ENCODE measurements at places on chromosomes 6 and 20.

DNA sequence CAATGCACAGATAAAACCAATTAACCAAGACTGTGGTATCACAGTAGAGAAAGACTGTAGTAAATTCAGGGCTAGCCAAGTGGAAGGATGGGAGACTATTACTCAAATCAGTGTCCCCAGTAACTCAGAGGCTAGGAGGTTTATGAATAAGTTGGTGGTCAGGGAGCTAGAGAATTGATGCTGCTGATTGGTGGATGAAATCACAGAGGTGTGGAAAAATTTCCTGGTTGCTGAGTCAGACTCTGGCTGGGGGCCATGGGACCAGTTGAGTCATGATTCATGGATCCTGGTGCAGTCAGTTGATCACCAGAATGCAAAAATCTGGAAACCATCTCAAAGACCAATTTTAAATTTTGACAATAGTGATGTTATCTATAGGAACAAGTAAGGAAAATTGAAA, 555.9 kb downstream of the C6orf118 start:
- no peak for DNase-seq

DNA sequence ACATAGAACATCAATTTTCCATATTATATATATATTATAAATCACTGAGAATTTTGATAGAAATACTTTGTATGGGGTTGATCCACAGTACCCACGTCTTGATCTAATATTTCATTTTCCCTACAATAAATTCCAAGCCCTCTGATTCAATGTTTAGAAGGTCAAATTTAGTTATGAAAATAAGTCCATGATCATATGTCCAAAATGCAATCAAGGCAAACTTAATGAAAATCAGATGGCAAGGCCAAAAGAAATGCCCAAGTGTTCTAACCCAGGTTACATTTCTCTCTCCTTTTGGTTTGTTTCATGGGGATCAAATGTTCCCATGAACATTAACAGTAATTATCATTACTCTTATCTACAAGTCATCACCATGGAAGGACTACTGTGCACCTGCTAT, 203.8 kb downstream of the KIF16B start:
- no peak for DNase-seq

DNA sequence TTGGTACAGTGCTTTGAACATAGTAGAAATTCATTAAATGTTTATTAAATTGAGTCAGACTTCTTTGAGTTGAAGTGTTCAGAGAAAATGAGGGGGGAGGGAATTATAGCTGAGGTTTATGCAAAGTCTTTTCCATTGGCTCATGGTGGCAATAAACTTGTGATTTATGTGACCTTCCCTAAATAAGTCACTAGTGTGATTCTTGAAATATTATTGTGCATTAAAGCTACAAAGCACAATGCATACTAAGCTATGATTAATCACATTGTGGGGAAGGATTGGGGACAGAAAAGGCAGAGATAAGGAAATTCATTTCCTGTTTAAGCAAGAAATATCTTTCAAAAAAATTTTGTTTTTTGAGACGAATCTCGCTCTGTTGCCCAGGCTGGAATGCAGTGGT, 877.5 kb downstream of the TFAP2A start:
- no peak for DNase-seq

GRCh38 chr6:51908243-51908642, 179.2 kb downstream of the PKHD1 start:
- DNase-seq = no peak

GRCh38 chr6:107082045-107082444, 33.3 kb downstream of the BEND3 start:
- peak; percentile 5 for DNase-seq

DNA sequence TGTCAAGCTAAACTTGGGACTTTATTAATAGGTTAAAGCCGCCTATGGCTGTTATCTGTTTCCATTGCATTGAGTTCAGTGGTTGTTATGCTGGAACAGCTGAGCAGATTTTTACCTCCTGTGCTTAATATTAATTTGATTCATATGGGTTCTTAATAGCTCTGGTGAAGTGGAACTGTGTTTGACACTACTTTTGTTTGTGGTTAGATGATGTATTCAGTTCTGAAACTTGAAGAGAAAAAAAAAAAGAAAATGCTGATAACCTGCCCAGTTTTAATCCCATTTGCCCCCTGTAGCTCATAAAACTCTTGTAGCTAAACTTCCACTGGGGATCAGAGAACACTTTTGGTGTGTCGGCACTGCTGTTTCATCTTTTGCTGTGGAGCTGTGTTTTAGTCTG, 117.8 kb downstream of the ZDHHC14 start:
- DNase-seq = no peak

GRCh38 chr6:33785778-33786177, 3.2 kb downstream of the LEMD2 start:
- DNase-seq = no peak

GRCh38 chr6:157524735-157525134, 143.7 kb downstream of the ZDHHC14 start:
- DNase-seq = no peak

DNA sequence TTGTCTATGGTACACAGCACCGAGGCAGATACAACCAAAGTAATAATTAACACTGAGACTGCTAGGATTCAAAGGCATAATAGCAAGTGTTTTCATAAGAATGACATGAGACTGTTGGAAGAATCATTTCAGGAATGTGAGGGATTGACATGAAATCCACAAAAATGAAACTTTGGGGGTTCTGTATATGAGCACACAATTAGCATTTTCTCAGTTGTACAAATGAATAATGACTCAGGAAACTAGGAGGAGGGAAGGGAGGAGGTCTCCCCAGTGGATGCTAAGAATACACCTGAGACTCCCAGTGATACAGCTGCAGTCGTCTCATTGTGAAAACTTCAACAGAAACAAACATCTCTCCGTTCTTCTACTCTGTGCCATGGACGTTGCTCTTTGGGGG, 428.4 kb upstream of the PLCB4 start:
- no peak for DNase-seq

DNA sequence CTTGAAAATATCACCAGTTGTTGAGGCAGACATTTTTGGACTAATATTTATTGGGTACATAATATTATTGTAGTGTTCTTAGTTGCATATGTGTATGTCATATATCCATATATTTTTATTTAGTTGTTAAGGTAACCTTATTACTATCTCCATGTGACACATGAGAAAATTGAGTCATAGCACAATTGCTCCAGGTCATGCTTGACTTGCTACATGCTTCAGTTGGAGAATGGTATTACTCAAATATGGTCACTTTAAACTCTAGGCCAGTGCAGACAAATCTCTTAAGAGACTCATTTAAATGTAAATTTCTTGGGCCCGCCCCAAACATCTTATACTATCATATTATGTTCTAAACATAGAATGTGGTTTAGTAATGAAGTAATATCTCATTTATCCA, 246.1 kb downstream of the RIMS1 start:
- DNase-seq = no peak

- DNase-seq = no peak
Measured at GRCh38 chr6:148239801-148240460, 102.7 kb upstream of the SASH1 start.

DNA sequence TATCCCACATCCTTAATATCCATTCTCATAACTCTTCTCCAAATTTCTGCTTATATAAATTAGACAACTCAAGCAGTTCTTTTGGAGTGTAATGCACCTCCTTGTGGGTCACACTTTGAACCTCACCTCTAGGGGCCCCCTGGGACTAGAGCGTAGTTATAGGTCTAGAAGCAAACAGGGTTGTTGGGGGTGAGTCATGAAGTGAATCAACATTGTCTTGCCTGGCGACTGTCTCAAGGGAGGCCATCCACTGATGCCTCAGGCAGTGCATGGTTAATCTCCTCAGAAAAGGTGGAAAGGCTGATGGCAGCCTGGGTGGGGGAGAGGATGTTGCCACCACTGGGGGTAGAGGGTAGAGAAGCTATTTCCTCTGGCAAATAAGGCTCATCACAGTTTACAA, 129.1 kb downstream of the TNFRSF21 start:
- DNase-seq = no peak

- DNase-seq = no peak
Measured at GRCh38 chr20:32366380-32366779, 8.2 kb downstream of the ASXL1 start.

- no peak for DNase-seq
Measured at GRCh38 chr6:73932866-73933265, 236.9 kb downstream of the CD109 start.

DNA sequence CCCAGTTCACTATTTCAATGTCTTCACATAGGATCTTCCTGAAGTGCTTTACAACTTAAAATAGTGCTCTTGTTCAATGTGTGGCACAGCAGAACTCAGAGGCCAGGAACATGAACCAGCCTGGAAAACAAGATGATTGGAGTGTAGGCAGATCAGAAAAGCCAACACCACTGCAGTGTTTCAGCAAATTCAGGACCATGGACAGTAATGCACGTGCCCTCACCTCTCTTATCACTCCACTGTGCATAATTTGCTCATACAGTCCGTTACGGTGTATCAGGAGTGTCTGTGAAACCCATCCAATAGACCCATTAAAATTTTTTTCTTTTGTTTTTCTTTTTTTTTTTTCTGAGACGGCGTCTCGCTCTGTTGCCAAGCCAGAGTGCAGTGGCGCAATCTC, 27.6 kb upstream of the HACE1 start:
- no peak for DNase-seq

DNA sequence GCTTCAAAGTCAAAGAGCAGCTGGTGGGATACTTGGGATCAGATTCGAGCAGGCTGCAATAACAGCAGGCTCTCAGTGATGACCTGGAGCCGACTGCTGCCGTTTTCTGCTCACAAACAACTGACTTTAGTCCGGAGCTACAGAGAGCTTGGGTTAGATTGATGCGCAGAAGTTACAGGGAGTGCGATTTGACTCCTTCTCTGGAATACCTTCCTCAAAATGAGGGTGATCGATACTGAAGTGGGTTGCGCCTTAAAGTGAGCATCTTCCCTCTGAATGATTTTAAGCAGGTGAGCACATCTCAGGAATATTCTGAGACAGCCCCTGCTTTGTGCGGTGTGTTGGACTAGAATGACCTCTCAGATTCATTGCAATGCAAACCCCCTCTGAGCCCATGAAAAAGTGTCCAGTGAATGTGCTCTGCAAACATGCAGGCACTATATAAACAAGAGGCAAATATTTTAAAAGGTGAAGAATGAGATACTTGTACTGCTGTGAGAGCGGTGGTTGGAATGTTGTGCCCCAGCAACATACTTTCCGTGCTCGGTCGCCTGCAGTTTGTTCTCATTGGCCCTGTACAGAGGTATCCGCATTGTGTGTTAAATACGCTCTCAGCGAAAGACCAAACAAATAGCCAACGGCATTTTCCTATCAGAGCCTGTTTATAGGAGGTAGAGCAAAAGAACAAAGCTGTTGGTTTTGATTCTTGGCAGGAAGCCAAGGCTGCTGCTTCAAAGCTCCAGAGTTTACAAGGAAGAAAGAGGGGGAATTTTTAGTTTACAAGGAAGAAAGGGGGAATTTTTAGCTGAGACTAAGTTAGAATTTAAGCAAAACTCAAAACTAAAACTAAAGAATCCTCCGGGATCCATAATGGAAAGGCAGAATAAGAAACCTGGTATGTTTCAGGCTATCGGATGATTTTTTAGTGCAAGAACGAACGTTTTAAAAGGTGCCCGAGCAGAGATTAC, 67.7 kb downstream of the PHACTR2 start:
- DNase-seq = no peak

DNA sequence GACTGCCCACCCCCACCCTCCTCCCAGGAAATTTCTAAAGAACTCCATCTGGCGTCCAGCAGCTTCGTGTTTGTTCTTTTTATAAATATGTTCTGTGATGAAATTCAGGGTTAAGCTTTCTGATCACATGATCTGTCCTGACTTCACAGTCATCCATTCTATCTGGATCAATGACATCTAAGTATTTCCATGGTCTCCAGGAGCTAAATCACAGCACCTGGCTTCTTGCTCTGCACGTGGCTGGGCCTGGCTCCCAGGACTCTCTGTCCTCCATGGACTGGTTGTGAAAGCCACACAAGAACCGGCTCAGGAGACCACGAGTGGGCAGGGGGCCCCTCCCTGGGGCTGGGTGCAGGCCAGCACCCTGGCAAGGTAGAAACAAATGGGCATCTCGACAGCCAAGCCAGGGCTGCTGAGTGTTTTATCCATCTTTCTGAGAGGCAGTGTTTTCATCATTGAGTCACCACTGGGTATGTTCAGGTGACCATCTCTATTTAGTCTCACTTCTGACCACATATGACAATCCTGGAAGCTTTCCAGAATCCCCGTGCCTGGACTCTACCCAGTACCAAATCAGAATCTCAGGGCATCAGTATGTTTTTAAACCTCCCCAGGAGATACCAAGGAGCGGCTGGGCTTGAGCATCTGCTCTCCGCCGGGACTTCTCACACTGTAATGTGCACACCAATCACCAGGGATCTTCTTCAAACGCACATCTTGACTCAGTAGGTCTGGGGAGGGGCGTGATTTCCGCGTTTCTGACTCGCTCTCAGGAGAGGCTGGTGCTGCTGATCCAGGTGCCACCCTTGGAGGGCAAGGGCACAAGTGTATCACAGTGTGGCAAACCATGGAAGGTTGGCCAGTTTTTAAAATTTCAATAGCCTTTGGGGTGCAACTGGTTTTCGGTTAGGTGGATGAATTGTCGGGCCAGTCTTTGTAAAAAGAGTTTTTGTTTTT, 31.6 kb upstream of the PXDC1 start:
- peak; percentile 76 for DNase-seq

DNA sequence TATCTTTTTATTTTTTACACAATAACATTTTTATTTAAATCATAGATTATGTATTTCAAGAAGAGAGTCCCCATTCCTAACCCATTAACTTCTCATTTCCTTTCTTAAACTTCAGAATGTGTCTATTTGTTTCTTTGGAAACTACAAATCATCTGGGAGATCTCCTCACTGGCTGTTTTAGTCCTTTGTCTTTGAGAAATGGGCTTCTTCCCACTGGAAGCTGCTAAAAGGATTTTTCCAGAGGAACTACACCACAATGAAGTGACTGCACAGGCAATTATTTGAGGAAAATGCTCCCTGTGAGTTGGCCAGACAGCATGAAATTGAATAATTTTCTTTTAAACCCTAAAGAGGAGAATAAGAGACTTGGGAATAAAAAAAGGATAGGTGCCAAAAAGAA, 119.1 kb downstream of the TENT5A start:
- no peak for DNase-seq

DNA sequence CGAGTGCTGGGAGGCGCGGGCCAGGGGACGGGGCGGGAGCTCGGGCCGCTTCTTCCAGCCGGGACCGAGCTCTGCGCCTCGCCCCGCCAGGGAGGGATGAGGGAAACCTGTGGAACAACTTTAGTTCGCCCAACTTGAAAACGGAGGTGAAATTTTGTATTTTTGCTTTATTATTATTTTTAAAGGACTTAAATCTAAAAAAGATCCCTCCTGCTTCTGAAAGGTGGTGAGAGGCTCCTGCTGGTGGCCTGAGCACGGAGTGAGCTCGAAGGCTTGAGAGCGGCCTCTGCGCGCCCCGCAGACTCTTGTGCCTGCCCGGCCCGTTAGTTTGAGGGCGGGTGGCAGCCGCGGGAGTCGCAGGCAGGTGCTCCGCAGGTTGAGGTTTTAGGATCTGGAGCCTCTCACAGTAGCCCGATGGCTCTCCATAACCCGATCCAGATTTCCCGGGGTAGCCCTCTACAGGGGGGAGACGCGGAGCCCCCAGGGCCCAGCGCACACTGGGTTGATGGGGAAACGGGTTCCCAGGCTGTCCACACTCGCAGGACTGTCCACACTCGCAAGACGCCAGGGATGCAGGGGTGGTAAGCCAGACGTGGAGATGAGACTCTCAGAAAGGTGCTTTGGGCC, 46.2 kb upstream of the SUPT3H start:
- DNase-seq = peak; percentile 69

- no peak for DNase-seq
Measured at GRCh38 chr20:10994991-10995700, 321.3 kb upstream of the JAG1 start.

Measured in sigmoid colon (tissue), 7 donors.